NCI-H2081 treated with DMSO at 0.1 percent for 48 hours (cell line): ENCODE measurements at places on chromosomes 12 and 14.

DNA sequence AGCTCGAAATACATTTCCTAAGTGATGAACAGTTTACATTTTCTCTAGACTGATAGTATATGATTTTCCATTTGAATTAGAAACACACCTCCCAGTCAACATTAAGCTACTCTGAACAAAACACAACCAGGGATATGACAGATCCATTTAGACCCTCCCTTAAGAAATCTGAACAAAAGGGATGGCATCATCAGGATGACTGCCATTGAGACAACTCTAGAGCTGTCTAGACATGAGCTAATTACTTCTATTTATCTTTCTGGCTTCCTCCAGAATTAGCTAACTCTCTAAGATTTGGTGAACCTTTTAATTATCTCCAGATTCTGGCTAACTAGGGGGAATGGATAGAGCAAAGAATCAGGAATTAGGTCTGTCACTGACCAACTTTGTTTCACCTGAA lies 92.9 kb upstream of the IGF1 start:
- no peak for DNase-seq

DNA sequence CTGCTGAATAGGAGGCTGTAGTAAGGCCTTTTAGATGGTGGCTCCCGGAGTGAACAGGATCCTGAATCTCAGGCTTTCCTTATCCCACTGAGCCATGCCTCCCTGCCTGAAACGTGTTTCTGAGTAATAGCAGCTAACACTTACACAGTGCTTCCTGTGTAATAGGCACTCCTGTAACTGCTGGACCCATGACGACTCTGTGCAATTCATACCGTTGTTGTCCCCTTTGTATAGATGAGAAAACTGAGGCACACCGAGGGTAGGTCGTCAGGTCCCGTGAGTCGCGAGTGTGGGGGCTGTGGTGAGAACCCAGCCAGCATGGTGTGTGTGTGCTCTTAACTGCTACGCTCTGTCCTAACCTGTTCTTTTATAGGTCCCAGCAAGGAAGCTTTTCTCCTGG lies 193.6 kb downstream of the CACNA1C start:
- DNase-seq, result no peak

GRCh38 chr12:59317598-59317997 lies 278.2 kb upstream of the SLC16A7 start:
- DNase-seq, result no peak

DNA sequence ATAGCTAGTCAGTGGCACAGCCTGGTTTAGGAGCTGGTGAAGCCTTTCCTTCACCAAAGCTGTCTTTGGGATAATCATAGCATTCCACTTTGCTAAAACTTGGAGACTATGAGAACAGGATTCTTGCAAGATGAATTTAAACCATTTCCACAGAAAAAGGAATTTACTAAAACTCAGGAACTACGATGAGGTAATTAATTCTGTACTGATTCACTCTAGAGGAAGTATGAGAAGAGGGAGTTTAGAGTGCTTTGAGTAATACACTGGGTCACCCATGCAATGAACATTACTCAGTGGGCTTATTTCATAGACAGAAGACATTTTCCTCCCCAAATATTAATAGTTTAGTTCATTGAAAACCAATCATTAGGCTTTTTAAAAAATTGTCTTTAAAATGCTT lies 73.0 kb downstream of the RMST start:
- no peak for DNase-seq

DNA sequence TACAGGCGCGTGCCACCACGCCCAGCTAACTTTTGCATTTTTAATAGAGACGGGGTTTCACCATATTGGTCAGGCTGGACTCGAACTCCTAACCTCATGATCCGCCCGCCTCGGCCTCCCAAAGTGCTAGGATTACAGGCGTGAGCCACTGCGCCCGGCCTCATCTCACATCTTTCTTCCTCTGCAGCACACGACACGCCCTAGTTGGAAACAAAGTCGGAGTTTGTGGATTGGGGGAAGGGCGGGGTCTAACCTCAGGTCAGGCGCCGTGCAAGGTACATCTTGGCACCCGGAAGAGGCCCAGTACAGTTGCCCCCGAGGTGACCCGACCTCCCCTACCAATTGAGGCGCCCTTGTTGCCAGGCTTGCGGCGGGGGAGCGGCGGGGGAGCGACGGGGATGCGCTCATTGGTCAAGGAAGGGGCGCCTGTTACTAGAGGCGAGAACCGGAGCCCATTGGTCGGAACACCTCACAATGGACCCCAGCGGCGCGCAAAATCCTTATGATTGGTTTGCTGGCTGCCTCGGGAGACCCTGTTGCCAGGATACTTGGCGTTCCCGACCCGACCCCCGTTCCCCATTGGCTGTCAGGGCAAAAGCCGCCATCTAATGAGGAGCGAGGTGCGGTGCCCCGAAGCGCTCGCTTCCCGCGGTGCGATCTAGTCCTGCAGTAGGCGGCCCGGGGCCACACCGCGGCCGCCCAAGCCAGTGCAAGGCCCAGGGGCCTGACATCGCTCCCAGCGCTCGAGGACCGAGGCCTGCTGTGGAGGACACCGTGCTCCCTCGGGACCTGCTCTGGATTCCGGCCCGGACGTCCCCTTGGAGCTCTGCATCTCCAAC lies at the start of gene REC8:
TSS of gene REC8 (plus strand) at position 659 of the 839 bp plus-strand sequence. CDS start 473 bp downstream, outside the sequence.
- peak; percentile 61 for DNase-seq

- no peak for DNase-seq
These were observed 910 bp upstream of the NOPCHAP1 start for GRCh38 chr12:104985206-104985605.

GRCh38 chr12:128811806-128812205 lies 12.0 kb downstream of the SLC15A4 start:
- DNase-seq, result no peak

- no peak for DNase-seq
These were observed 12.2 kb upstream of the TESC start for GRCh38 chr12:117111386-117111785.

DNA sequence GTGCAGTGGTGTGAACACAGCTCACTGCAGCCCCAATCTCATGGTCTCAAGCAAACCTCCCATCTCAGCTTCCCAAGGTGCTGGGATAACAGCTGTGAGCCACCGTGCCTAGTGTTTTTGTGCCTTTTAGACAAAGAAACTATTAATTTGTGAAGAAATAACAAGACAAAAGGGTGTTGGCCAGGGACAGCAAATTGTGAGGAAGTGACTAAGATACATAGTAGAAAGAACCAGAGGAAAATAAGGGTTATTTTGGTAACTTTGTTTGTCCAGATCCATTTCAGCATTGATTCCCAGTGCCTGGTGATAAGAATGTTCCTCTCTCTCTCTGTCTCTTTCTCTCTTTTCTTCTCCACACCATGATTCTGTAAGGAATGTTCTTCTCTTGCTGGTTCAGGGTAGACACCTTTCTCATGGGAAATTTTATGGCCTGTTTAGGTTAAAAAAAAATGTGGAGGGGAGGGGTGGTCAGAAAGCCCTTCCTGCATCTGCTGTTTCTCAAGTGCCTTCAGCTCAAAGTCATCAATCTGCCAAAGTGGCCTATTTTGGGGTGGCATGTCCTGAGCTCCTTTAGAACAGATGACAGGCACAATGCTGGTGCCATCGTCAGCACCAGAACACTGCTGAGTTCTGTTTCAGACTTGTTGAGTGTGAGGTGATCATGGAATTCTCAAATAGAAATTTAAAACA lies 184.4 kb upstream of the EEA1 start:
- no peak for DNase-seq

DNA sequence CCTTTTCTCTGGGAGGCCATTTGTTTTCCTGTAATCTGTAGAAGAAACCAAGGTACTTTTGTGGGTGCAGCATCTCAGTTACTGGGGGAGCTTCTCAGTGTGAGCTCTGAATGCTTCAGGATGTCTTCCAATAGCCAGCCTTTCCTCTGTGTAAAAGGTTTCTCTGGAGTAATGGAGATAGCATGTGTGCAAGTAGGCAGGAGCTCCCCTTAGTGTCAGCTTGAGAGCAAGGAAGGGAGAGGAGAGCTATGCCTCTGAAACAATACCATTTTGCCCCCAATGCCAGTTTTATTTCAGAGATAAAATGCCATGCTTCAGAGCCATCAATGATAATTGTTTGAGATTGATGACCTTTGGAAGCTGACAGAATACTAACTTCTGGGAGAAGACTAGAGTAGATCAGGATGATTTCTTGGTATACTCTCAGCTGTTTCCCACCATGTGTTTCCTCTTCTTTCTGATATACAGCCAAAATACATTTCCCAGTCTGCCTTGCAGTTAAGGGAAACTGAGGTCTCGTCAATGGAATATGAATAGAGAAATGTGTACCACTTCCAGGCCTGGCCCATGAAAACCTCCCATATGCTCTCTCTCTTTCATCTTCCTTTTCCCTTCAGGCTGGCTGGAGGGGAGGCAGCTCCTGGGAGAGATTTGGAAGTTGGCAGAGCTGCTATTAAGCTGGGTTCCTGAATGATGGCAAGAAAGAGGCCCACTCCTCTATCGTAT lies 125.7 kb downstream of the CRADD start:
- no peak for DNase-seq

GRCh38 chr12:88552610-88553079 lies 27.6 kb downstream of the KITLG start:
- no peak for DNase-seq

DNA sequence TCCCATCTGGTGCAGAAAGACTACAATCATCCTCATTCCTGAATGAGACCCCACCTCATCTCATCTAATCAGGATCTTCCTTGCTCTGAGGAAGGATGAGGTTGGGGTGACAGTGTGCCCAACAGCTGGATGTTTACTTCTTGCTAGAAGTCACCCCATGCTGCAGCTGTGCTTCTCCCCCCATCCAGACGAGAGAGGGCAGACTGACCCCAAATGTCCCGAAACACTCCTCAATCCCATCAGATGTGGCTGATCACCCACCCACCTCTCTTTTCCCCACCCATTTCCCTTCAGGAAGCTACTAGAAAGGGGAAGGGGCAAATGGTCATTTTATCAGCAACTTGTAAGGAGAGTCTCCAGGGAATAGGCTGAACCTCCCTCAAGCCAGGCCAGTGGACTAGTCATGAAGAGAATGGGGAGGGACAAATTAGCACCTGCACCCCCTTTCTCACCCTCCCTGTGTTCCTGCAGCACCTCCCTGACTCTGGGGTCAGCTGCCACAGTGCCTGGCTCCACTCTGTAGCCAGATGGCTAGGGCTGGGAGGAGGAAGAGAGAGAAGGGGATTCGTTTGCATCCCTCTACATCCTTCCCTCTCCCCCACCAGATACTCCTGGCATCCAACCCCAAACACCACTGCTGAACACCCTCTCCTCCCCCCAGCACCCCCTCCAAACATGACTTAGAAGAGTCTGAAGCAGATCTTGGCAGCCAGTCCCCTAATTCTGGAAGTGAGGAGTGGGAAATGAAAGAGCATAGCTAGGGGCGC lies 2.8 kb upstream of the BAZ2A start:
- no peak for DNase-seq

GRCh38 chr14:85439696-85440328 lies 90.1 kb upstream of the FLRT2 start:
- no peak for DNase-seq

GRCh38 chr12:115973066-115973465 lies 304.4 kb downstream of the MED13L start:
- DNase-seq, result no peak

DNA sequence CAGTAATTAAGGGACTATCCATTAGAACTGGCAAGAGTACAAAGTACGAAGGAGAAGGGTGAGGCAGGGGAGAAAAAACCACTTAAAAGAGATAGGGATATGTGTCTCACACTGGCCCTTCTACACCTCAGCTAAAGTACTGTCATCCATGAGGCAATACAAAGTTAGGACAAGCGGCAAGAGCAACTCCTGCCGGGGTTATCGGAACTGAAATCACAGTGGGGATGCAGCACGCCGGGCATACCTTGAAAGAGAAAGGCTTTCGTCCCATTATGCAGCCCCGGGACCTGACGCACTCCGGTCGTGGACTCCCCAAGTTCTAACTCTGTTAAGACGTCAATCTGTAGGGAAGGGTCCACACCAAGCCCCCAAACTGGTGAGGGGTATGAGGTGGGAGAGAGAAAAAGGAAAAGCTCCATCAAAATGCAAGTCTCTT lies 1.1 kb downstream of the NELL2 start:
- no peak for DNase-seq

GRCh38 chr14:92956961-92957360 lies 34.0 kb downstream of the CHGA start:
- peak; percentile 68 for DNase-seq

- no peak for DNase-seq
These were observed 9.7 kb downstream of the MPHOSPH9 start for GRCh38 chr12:123223241-123223668.

GRCh38 chr14:74881431-74882102 lies at the start of gene DLST:
DLST (plus strand) TSS chr14:74881916; CDS start chr14:74881954, 38 bp downstream.
- peak; percentile 34 for DNase-seq

- no peak for DNase-seq
These were observed 52.9 kb upstream of the BCL2L14 start for GRCh38 chr12:12017798-12018197.

GRCh38 chr12:19659501-19659900 lies 220.2 kb downstream of the AEBP2 start:
- DNase-seq, result no peak

DNA sequence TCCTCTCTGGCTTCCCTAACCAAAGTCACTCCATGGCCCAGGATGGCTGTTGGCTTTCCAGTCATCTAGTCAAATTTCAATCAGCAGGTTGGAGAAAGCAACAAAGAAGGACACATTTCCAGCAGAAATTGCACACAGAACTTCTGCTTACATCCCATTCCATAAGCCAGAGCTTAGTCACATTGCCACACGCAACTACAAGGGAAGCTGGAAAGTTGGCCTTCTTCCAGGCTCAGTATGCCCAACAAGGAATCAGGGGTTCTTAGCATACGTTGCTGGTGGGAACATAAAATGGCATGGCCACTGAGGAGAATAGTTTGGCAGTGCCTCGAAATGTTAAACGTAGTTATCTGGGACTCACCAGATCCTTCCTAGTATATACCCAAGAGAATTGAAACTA lies 9.3 kb upstream of the APPL2 start:
- DNase-seq, result no peak

GRCh38 chr12:130286741-130287440 lies 50.8 kb upstream of the PIWIL1 start:
- DNase-seq, result no peak

DNA sequence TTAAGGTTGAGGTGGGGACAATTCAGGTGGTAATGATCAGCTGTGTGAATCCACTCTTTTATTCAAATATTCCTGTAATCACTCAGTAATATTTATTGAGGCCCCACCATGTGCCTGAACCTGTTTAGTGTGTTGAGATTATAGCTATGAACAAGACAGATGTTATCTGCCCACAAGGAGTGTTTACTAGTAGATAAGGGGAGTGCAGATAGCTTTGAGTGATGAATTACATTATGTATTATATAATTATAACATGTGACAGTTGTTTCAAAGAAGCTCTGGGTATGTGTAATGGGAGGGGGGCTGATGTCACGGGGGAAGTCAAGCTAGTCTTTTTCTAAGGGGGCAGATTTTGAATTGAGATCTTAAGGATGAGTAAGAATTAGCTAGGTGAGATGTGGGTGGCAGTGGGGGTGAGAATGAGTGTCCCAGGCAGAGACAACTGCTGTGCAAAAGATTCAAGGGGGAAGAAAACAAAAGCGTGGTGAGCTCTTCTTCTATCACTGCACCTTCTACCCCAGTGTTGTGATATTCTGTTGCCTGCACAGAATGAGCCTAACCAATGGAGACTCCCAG lies 21.3 kb upstream of the SRRM4 start:
- DNase-seq, result no peak
